ENCODE measurements at places on chromosomes 7 and 10.

DNA sequence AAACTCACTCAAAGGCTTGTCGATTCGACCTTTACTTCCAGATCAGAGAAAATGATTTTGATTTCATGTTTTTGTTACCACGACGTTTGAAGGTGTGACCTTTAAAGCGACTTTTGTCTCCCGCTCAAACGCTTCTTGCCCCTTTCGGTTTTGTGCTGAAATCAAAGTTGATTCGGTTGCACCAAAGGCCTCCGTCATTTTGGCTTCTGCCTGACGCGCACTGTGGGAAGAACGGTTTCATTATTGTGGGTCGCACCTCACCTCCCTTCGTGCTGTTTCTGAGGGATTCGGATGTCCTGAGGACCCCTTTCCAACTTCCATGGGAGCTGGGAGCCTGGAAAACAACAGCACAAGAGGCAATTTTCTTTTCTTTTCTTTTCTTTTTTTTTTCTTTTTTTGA lies 176.9 kb downstream of the DNAJB6 start:
- no peak for DNase-seq

GRCh38 chr10:117126034-117126433 lies 12.0 kb downstream of the VAX1 start:
- no peak for DNase-seq

GRCh38 chr10:63256009-63256773 lies 123.1 kb downstream of the NRBF2 start:
- no peak for DNase-seq

DNA sequence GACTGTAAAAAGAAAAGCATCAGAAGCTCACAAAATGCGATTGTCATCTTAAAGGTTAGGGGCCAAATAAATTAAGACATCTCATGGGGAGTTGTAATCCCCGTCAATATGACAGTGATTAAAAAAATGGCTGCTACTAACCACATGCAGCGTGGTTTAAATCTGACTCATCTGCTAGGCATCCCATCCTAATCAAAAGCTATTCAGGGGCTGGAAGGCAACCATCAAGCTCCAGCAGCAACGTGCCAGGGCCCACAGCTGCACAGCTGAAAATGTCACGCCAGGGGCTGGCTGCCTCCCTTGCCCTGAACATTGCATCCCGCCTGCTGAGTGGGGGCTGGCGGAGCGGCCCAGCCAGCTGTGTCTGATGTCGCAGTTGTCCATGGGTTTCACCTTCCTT lies 66.3 kb upstream of the FRMD4A start:
- no peak for DNase-seq

DNA sequence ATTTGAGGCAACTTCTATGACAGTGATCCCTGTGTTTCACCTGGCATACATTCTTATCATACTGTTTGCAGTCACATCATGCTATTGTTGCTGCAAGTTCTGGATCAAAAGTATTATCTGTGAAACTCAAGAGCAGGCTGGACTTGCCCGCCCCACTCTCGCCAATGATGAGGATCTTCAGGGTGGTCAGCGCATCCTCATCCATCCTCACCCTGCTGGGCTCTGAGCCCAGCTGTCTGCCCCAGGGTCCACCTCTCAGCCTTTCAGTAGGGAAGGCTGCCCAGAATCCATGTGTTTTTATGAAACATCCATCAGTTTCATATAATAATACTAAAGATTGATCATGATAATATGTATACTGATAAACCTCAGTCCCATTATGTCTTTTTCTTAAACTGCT lies 55.4 kb upstream of the KIF5B start:
- DNase-seq: no peak

GRCh38 chr7:20624666-20625385 lies 9.4 kb downstream of the ABCB5 start:
- DNase-seq: no peak

DNA sequence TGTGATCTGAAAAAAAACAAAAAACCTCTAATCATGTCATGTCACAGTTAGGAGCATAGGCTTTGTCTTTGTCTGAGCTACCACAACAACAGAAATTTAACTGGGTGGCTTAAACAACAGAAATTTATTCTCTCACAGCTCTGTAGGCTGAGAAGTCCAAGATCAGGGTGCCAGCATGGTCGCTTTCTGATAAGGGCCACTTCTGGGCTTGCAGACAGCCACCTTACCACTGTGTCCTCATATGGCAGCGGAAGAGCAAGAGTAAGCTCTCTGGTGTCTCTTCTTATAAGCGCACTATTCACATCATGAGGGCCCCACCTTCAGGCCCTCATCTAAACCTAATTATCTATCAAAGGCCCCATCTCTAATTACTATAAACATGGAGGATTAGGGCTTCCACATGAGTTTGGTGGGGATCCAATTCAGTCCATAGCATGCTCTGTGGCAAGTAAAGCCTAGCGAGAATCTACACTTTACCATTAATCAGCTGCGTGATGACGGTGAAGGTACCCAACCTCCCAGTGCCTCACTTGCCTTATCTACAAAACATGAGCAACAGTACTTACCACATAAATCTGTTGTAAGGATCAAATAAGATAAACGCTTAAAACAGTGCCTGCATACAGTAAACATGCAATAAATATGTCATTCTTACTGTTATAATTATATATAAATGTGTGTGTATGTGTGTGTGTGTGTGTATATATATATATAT lies 17.3 kb downstream of the ZNF438 start:
- no peak for DNase-seq

DNA sequence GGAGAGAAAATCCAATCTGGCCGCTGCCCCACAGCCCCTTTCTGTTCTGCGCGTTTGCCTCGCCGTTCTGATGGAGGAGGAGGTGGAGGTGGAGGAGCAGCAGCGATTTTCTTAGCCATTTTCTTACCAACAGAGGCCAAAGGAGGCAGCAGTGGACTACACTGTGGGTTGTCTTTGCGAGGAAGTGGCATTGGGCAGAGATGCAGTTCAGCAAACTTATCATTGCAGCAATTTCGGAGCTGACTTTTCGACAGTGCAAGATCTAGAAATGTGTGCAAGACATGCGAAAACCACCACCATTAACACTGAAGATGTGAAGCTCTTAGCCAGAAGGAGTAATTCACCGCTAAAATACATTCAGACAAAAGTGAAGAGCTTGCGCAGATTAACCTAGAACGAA lies 1.9 kb upstream of the ARL4A start:
- no peak for DNase-seq

GRCh38 chr10:47165711-47166404 lies 134.1 kb upstream of the GDF10 start:
- DNase-seq: no peak

DNA sequence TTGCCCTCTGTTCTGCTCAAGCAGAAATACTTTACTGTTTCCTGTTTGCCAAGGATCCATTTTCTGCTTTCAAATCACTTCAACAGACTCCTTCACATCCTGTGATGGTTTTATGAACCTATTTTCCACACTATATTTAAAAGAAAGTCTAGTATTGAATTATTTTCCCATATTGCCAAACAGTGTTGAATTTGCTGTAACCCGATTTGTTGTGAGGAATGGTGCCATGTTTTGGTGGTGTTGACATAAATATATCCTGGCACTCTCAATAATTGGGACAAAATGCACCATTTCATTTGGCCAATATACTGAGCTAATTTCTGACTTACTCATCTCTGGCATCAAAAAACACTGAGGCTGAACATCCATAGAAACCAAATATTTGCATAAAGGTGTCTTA lies 615.4 kb upstream of the SEMA3D start:
- DNase-seq: no peak

DNA sequence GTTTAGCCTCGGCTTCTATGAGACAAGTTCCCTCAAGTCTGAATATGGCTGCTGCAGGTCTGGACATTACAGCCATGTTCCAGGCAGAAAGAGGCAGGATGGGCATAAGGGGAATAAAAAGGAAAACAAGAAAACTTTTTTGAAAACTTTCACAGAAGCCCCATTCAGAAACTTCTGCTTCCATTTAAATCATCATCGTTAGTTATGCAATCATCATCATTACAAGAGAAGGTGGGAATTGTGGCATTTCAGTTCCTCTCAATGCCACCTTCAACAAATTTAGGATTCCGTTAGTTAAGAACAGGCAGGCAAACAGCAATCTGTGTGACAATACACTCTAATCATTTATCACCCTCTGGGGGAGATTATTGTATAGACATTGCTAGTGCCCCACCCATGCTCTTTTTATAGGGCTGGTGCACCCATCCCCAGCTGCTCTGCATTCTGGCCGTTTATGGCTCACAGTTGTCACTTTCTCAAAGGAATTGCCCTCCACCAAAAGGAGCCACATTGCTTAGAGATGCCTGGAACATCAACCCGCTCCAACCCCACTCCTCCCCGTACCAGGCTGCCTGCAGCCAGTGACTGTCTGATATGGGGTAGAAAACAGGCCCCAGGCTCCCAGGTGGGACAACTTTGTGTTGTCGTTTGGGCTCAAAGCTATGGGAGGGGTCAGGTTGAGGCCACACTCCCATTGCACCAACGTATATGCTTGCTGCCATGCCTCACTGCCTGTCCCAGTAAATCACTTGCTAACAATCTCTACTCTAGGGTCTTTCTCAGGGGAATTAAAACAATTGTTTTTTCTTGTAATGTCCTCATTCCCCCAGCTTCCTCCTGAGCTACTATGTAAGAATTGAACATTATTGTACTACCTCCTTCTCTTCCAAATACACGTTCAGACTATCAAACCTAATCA lies 24.2 kb downstream of the ITGB8 start:
- DNase-seq: no peak

DNA sequence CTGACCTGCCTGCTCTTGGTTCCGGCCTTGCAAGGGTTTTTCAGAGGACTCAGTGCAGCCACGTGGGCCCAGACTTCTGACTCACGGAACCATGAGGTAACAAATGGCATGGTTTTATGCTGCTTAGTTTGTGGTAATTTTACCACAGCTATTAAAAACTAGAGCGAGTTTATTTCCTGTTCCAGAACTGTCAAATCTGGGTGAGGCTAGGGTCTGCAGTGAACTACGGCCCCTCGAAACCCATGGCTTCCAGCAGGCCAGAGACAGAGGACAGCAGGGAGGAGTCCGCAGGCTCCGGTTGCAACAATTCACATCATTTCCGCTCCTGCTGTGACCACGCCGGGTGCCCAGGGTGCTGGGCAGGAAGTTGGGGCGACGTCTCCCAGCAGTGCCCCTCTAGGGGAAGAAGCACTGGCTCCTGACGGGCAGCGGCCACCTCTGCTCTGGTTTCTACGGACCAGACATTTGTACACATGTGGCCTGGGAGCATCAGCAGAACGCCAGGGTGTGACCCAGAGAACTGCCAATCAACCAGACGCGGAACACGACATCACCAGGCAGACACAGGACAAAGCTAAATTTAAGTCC lies 74.8 kb downstream of the ADARB2 start:
- DNase-seq: no peak

DNA sequence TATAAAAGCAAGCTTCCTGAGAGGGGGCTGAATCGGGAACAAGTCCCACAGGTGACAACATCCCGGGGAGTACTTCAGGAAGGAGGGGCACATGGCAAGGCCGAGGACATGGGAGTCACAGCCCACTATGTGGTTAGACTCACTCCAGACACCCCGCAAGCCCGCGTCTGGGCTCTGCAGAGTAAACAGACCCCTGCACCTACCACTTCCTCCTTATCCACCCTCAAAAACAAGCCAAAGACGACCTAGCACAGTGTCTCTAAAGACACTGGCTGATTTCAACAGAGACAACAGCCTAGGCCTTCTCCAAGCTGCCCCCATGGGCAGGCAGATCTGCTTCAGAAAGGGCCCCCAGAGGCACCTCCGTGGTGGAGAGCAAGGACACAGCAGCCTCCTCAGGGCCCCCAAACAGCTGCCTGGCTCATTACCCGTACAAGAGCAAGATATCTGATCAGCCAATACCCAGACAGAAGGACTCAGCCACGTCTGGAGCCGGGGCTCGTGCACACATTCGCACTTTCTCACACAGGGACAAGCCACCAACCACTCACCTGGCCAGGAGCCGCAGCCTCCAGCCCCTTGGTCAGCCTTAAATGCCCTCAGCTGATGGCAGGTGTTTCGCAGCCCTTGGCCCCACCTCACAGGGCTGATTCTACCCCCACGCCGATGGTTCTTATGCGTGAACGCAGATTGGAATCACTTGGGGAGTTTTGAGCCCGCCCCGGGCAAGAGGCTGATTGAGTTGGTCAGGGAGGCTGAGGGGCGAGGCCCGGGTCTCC lies 10.7 kb upstream of the KPNA7 start:
- DNase-seq: no peak

DNA sequence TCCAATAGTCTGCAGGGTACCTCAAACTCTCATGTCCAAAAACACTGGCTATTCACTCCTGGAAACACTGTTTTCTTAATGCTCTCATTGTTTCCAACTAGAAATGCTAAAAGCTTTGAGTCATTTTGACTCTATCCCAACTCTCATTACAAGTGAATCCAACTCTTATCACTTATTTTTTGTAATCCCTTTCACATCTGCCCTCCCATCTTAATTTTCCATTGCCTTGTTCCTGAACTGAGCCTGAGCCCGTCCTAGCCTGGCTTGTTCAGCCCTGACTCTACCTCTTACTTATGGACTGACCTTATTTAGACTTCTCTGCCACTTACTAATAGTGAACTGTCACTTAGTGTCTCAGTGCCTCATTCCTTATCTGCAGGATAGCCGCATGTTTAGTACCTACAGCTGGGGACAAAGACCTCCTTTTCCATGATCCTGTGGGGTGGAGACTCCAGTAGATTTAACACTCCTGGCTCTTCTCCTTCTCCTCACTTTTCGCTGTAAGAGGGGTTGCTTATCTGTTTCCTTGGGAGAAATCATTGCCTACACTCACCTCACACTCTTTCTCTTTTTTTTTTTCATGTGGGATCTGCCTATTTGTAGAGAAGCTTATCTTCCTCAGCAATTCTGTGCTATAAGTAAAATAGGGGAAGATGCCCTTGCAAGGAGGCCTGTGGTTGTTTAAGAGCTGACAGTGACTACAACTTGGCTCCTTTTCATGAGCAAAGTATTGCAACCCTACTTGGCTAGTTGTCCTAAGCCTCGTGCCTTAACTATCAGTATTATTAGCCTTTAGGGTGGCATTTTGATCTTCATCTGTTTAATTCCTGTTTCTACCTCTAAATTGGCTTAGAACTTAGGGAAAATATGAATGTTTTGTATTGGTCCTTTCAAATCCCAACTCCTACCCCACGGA lies 56.4 kb downstream of the SLC16A12 start:
- DNase-seq: no peak

GRCh38 chr10:79890469-79890868 lies 58.4 kb downstream of the SFTPD start:
- DNase-seq: no peak

- no peak for DNase-seq
Observed at GRCh38 chr7:31087351-31087750, 35.2 kb downstream of the ADCYAP1R1 start.

- DNase-seq: no peak
Observed at GRCh38 chr10:8811201-8811600, 756.7 kb downstream of the GATA3 start.

DNA sequence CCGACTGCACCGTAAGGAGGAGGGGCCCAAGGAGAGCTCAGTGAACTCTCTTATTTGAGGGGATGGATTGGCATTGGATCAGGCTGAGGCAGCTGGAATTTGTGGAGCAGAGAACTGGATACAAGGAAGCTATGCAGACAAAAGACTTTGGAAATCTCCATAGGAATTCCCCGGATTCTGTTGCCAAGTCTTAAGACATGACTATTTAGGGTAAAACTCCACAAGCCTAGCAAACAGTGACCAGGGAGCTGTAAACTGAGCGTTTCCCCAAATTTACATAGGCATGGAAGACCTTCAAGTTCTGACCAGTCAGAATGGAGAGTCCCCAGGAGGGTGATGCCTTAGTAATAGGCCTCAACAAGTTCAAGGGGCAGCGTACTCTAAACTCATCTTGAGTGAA lies 82.5 kb upstream of the PCBD1 start:
- no peak for DNase-seq

Data from NCI-H2081 treated with DMSO at 0.1 percent for 48 hours (cell line).